ENCODE measurements at places on chromosomes 11 and 22.

- H3K27ac ChIP-seq: peak overlapping the region; percentile 70
- DNase-seq: peak; percentile 36
- peaks cover 17% of the 10 kb centered on the region for H3K4me1 ChIP-seq
- peaks cover 8% of the 10 kb centered on the region for H3K36me3 ChIP-seq
- H3K4me3 ChIP-seq: no peak overlapping the region
These were observed 54.2 kb downstream of the SLC25A17 start for GRCh38 chr22:40764763-40765441.

DNA sequence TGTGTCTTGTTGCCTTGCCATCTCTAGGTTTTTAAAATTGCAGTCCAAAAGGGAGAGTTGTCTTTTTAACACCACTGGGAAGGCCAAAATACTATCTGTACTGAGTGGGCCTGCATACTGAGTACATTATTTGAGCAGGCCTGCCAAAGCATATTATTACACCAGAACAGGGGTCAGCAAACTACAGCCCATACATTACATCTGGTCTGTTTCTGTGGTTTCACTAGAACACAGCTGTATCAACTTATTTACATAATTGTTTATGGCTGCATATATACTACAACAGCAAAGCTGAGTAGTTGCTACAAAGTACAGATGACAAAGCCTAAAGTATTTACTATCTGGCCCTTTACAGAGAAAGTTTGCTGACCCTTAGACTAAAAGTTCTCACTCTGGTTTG lies 74.0 kb downstream of the USP35 start:
- no peaks in the 10 kb centered on the region for H3K27me3 ChIP-seq
- H3K27ac ChIP-seq: no peak overlapping the region
- H3K4me3 ChIP-seq: no peak overlapping the region
- no peak for DNase-seq

DNA sequence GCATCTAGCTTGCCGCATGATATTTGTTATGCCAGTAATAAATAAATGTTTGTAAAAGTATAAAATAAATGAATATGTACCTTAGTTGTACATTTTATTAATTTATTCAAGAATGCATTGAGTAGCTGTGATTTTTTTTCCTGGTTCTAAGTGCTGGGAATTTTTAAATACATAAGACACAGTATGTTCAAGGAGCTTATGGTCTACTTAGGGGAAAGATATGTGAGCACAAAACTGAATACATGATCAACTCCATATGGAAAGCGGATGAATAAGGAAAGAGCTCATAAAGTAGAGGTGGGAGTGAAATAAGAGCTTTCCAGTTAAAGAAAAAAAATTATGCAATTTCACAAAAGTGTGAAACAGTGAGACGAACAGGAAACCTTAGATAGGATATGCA lies 944.2 kb upstream of the CCDC90B start:
- no peaks in the 10 kb centered on the region for H3K27me3 ChIP-seq
- no peak overlapping the region for H3K4me3 ChIP-seq
- H3K4me1 ChIP-seq: no peaks in the 10 kb centered on the region
- no peak overlapping the region for H3K27ac ChIP-seq

DNA sequence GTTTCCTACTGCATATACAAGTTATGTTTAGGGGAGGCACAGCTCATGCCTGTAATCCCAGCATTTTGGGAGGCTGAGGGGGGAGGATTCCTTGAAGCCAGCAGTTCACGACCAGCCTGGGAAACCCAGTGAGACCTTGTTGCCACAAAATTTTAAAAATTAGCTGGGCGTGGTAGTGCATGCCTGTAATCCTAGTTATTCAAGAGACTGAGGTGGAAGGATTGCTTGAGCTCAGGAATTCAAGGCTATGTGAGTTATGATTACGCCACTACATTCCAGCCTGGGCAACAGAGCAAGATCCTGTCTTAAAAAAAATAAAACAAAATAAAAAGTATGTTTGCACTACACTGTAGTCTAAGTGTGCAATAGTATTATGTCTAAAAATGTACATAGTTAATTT lies 108.8 kb upstream of the TEAD1 start:
- peaks cover 16% of the 10 kb centered on the region for H3K27me3 ChIP-seq
- H3K27ac ChIP-seq: no peak overlapping the region
- no peaks in the 10 kb centered on the region for H3K36me3 ChIP-seq
- H3K4me1 ChIP-seq: no peaks in the 10 kb centered on the region

Data from activated CD4-positive, alpha-beta memory T cell treated with anti-CD3 and anti-CD28 coated beads for 36 hours (primary cell).